ENCODE measurements at places on chromosomes 7 and 10.

DNA sequence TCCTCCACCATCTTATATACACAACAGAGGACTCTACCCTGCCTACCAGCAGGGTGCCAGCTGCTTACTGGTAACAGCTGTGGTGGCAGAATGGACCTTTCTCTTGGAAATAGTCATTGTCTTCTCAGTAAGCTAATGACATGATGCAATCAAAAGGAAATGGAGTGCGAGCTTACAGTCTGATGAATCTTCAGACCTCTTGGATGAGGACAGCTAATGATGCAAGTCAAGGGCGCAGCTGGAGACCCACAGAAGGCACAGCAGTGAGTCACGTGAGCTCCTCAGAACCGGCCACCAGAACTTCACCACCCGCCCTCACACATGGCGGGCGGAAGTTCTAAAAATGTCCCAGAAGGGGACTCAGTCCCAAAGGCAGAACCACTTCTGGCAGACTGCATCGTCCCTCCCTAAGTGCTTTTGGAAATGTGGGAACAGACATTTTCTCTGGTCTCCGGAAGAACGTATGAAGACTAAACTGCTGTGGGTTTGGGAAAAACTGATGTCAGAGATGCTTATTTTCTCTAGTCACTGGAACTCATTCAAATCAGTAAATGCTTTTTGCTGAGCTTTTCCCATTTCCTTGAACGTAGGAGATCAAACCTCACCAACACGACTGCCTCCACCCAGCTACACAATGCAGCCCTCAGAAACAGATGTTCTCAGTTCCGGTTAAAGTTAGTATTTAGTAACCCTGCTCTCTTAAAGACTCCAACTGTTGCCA lies 96.4 kb downstream of the FAS start:
- no peak for DNase-seq

DNA sequence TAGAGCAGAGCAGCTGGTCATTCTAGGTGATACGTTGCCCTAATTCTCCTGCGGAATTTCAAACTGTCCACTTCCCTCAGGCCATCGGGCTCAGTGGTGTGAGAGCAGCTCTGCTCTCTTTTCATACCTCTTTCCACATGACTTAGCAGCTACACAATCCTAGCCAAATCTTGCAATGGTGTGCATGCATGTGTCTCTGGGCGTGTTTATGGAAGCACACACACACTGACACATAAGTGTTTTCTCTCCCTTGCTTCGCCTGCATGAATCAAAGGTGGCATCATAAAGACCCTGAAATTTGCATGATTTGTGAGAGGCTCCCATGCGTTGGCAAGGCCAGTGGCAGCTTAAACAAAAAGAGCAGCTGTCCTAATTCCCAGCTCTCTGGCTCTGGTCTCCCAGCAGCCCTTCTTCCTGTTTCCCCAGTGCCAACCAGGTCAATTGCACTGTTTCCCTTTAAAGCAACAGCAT lies 1189.5 kb downstream of the GATA3 start:
- DNase-seq = peak; percentile 1

DNA sequence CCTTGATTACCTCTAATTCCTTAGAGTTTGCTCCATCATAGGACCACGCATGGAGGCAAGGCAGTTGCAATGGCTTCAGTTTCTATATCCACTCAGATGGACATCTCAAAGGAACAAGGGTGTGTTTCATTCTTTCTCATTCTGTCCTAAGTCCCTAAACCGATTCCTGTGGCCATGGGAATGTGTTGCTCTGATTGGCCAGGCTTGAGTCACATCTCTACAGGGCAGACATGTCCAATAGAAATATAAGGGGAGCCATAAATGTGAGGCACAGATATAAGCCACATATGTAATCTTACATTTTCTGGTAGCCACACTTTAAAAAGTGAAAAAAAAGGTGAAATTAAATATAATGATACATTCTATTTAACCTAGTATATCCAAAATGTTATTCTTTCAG lies 16.9 kb upstream of the DLD start:
- no peak for DNase-seq

- DNase-seq = peak; percentile 18
Observed at GRCh38 chr10:16867556-16867955, 50.3 kb upstream of the RSU1 start.

- no peak for DNase-seq
Observed at GRCh38 chr7:115047958-115048720, 126.2 kb downstream of the MDFIC start.

- peak; percentile 67 for DNase-seq
Observed at GRCh38 chr10:112955582-112956421, 5.8 kb downstream of the TCF7L2 start.

- DNase-seq = no peak
Observed at GRCh38 chr10:84108797-84109196, 30.5 kb upstream of the GHITM start.

GRCh38 chr7:156906200-156906649 lies 13.2 kb upstream of the LMBR1 start:
- no peak for DNase-seq

DNA sequence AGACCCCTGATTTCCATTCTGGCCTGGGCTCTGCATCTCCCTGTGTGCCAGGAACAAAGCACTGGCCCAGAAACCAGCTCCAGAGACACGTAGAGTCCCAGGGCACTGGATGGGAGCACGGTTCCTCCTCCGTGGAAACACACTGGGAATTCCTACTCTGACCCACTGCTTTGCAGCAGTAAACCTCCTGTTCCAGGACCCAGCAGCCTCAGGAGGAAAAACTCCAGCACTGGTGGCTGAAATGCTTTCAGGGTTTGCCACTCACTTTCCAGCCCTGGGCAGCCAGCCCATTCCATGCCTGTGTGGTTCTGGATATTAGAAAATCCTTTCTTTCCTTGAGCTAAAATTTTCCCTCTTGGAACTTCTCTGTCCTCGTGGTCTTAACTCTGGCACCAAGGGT lies 58.0 kb downstream of the FAM171A1 start:
- no peak for DNase-seq

- no peak for DNase-seq
Observed at GRCh38 chr7:143384661-143385631, 3.8 kb downstream of the ZYX start.

GRCh38 chr10:102801496-102801895 lies 35.7 kb downstream of the CYP17A1 start:
- no peak for DNase-seq
